ENCODE measurements at places on chromosomes 16 and 17.

DNA sequence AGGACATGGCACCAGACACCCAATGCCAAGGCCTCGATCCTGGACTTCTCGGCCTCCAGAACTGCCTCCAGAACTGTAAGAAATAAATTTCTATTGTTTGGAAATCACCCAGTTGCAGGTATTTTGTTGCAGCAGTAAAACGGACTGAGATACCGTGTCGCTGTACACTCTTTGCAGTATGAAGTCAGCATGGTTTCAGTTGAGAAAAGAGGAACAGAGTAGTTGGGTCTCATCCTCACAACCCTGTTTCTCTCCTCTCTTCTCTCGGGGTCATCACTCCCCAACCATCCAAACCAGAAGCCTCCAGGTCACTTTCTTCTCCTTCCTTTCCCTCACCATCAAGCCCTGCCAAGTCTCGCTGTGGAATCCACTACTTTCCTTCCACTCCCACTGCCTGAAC lies 77.8 kb downstream of the ADCY9 start:
- no peak overlapping the region for H3K4me3 ChIP-seq
- no peak overlapping the region for H3K27ac ChIP-seq
- H3K4me1 ChIP-seq, result no peaks in the 10 kb centered on the region
- no peaks in the 10 kb centered on the region for H3K27me3 ChIP-seq

- peak overlapping the region; percentile 62 for H3K4me3 ChIP-seq
- DNase-seq, result no peak
- H3K36me3 ChIP-seq, result peaks cover 4% of the 10 kb centered on the region
- peak overlapping the region; percentile 91 for H3K27ac ChIP-seq
- H3K27me3 ChIP-seq, result no peaks in the 10 kb centered on the region
These were observed 1.3 kb downstream of the PSMD12 start for GRCh38 chr17:67364847-67365737.

DNA sequence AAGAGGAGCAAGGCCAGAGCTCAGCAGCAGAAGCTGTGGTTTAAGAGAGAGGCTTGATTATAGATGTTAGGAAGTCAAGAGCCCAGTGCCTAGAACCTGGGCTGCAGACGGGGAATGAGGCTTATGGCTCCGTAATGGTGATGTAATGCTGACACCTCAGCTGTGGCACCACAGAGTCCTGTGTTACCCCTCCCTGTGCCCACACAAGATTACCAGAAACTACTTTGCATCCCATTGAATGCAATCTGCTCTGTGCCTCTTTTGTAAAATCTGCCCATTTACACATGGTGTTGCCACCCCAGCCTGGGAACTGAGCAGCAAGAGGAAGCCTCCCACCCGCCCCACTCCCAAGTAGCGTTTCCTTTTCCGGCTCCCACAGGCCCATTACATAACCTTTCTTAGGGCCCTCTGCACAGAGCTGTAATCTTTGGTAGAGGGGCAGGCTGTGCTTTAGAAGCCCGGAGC lies 57.0 kb downstream of the PITPNC1 start:
- H3K4me1 ChIP-seq, result peaks cover 56% of the 10 kb centered on the region
- no peaks in the 10 kb centered on the region for H3K27me3 ChIP-seq
- peak; percentile 55 for DNase-seq
- peak overlapping the region; percentile 72 for H3K27ac ChIP-seq
- H3K36me3 ChIP-seq, result no peaks in the 10 kb centered on the region

DNA sequence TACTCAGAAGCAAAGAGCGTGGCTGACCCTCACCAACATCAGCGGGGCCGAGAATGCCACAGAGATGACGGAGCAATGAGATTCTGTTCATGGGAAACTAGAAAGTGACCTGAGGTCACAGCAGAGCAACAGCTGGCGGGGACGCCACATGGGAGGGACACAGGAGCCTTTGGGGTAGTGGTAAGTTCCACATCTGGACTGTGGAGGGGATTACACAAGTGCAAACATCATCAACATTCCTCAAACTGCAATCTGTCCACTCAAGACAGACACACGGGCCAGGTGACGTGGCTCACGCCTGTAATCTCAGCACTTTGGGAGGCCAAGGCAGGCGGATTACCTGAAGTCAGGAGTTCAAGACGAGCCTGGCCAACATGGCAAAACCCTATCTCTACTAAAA lies 11.2 kb downstream of the HAGH start:
- H3K27me3 ChIP-seq, result no peaks in the 10 kb centered on the region
- no peak overlapping the region for H3K27ac ChIP-seq
- H3K4me3 ChIP-seq, result no peak overlapping the region
- H3K36me3 ChIP-seq, result peaks cover 60% of the 10 kb centered on the region
- no peak for DNase-seq
- H3K4me1 ChIP-seq, result no peaks in the 10 kb centered on the region
